ENCODE measurements at places on chromosomes 3 and 15.

DNA sequence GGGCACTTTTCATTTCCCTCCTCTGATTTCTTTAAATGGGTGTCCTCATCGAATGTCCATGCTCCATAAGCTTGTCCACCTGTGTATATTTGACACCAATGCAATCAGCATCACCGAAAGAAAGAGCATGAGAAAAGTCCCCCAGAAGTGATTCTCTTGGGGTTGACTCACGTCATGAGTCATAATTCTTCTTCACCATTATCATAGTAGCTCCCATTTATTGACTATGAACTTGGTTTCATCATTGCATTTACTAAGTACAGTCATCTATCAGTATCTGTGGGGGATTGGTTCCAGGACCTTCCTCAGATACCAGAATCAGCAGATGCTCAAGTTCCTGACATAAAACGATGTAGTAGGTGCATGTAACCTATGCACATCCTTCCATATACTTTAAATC is 372.5 kb upstream of the CFAP20DC start:
- peak; percentile 26 for DNase-seq

DNA sequence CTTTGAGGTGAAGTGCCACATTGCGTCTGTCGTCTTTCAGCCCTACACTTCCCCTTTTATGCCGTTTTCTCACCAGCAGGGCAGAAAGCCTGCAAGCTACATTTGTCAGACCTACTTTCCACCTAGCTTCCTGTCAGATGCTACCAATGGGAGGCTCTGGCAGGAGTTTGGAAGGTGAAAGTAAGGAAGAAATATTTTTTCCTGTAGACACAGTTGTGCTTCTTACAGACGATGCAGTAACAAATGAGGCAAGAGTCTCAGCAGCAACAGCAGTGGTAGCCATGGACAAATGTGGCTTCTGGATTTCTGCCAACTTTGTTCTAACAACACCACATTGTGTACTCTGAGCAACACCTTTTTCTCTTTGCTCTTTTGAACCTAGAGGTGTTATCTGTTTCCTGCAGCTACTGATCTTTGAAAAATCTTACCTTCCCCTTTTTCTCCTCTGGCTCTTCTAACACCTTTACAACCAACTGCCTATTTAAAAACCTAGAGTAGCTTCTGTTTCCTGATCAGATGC is 70.6 kb upstream of the STT3B start:
- DNase-seq, result no peak

GRCh38 chr15:31803388-31803884 is 226.9 kb upstream of the CHRNA7 start:
- DNase-seq, result no peak

GRCh38 chr3:155704061-155704460 is 40.8 kb downstream of the PLCH1 start:
- no peak for DNase-seq

DNA sequence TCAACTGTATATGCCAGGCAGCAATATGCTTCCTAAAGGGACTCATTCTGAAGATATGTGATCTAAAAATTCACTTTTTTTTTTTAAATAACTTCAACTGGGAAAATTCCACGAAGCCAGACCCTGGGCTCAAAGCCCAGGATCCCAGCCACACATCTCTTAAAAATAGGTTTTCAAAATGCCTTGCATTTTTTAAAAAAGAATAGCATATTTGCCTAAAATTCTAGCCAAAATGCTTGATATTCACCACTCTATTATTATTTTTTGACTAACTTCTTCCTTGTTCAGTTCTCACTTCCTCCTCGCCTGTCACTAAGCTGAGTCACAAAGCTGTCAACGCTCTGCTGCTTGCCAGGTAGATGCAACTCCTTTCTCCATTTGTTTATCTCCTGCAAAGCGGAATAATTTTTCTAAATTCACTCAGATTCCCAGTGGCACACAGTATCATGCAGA is 28.0 kb upstream of the VGLL4 start:
- peak; percentile 72 for DNase-seq

- DNase-seq, result no peak
Measured at GRCh38 chr3:178522200-178523052, 13.8 kb upstream of the KCNMB2 start.

DNA sequence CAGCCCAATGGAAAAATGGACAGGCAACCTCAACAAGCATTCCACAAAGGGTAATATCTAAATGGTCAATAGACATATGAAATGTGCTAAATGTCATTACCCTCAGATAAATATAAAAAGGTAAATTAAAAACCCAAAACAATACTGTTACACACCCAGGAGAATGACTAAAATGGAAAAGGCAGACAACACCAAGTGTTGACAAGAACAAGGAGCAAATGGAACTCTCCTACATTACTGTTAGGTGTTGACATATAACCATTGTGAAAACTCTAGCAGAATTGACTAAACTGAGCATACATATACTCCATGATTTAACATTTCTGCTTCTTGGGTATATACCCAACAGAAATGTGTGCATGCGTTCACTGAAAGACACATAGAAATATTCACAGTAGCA is 25.3 kb upstream of the SLC6A11 start:
- no peak for DNase-seq

DNA sequence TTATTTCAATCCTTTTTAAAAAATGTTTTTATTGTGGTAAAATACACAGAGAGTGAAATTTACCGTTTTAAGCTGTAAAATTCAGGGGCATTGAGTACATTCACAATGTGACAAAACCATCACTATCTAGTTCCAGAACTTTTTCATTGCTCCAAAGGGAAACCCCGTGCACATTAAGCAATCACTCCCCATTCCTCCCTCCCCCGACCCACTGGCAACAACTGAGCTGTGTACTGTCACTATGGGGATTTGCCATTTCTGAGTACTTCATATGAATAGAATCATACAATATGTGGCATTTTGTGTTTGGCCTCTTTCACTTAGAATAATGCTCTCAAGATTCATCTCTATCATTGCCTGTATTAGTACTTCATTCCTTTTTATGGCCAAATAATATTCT is 45.5 kb upstream of the BOC start:
- DNase-seq, result no peak

- DNase-seq, result no peak
Measured at GRCh38 chr15:32718821-32719716, 1.3 kb downstream of the GREM1 start.

- DNase-seq, result no peak
Measured at GRCh38 chr3:167928381-167928780, 167.3 kb downstream of the GOLIM4 start.

DNA sequence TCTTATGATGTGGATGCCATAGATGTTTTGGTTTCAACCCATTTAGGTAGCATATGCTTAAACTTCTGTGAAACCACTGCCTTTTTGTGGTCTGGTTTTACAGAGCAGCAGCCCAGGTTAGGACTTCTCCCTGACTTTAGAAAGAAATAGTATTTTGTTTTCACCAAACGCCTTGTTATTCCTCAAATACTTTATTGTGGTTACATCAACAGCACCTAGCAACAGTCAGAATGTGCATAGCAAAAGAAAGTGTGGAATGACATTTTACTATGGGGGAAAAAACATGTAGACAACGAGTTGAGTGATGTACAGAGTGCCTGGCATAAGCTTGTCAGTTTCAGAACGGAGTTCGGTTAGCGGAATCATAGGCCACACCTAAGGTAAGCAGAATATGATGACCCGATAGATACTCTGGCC is 159.2 kb downstream of the TPRG1 start:
- no peak for DNase-seq

GRCh38 chr15:62306851-62307504 is 141.9 kb upstream of the C2CD4B start:
- DNase-seq, result peak; percentile 84

- peak; percentile 30 for DNase-seq
Measured at GRCh38 chr3:156174229-156174847, 54.0 kb downstream of the KCNAB1 start.

DNA sequence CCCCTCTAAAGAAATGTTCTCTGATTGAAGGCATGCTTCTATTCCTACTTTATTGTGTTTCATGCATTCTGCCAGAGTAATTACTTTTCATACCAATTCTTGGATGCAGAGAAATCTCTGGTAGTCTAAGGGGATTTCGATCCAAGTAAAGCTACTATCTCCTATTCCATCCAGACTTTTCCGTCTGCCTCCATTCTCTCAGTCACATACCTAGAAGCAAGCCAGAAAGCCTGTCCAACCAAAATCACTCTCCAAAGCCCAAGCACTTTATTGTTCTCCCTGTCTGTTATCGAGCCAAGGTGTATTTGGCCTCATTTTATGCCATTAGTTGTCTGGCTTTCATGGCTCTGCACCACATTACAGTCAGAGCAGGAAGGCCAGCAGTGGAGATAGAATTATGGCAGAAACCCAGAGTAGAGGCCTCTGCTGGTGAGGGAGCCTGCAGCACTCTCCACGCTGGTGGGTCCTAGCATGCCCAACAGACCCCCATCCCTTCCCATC is 95.9 kb downstream of the SLC49A4 start:
- no peak for DNase-seq

DNA sequence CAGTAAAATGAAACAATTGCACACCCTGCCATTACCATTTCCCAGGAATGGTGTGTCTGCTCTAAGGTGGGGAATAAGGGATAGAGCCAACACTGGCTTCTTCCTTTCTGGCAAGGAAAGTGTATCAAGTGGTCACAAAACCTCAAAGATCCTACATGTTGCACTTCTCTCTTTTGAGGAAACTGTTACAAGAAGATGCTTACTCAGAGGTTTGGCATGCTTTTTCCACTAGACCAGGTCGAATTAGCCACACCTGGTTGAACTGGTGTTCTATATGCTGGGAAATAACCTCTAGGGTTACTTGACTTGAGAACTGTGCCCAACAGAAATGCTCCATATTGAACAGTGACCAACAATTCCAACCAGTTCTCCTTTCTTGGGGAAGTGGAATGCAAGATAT is 102.9 kb downstream of the LRRN1 start:
- no peak for DNase-seq
